ENCODE measurements at places on chromosomes 5 and 9. TPM values are rescaled to one million over a fixed set of nuclear protein-coding genes. Genes with fewer than 3 reads are reported as not detected.

- no peaks in the 10 kb centered on the region for H3K4me1 ChIP-seq
- H3K27ac ChIP-seq, result no peak overlapping the region
- H3K27me3 ChIP-seq, result peaks cover 21% of the 10 kb centered on the region
- no peak overlapping the region for H3K4me3 ChIP-seq
- H3K36me3 ChIP-seq, result no peaks in the 10 kb centered on the region
Observed at GRCh38 chr9:89640361-89640760, 35.5 kb downstream of the GADD45G start.

GRCh38 chr9:16992138-16992537, 121.7 kb upstream of the BNC2 start:
- no peaks in the 10 kb centered on the region for H3K4me1 ChIP-seq
- H3K4me3 ChIP-seq, result no peak overlapping the region
- no peak for DNase-seq
- no peaks in the 10 kb centered on the region for H3K36me3 ChIP-seq

DNA sequence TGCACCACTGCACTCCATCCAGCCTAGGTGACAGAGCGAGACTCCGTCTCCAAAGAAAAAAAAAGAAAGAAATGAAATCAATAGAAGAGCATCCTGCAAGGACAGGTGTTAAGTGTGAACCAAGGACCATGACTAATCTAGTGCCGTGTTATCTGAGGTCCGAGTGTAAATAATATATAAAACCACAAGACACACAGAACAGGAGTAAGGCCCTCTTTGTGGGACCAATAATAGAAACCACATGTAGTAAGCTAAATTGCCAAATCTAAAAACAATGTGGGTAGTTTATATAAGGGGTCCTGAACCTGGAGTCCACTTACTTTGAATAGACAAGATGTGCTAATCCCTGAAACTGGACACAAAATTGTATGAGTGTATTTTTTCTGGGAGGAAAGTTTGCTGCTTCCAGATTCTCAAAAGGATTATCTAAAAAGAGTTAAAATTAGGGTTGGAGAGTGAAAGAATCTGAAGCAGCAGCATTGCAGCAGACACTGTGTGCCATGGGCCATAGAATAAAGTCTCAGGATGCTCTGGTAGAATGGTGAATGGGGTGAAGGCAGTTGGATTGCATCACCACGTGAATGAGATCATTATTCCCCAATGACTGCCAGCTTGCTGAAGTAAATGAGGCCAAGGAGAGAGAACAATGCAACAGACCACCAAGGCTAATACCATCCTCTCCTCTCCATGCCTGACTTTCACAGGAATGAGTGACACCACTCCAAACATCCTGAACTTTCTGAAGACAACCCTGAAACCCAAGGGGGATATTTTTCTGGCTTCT, 222.7 kb downstream of the DCP2 start:
- H3K4me3 ChIP-seq, result no peak overlapping the region
- H3K27ac ChIP-seq, result no peak overlapping the region
- H3K27me3 ChIP-seq, result peaks cover 8% of the 10 kb centered on the region

UTP15 gene
- total RNA-seq, result 45.2 TPM

DNA sequence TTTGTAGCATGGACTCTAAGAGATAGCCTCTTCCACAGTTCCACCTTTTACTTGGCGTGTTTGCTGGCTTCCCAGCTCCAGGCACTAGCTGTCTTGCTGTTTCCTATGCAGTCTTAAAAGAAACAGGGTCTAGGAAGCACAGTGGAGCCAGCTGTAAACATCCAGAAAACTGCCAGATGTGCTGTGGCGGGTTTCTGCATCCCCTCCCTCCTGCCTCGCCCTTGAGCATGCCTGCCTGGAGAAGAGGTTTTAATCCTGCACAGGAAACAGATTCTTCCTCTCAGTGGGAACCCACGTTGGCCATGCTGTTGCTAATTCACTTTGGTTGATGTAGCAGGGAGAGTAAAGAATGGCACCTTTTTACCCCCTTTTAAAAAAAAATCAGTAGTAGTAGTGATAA, 121.3 kb downstream of the RPS23 start:
- DNase-seq, result no peak
- H3K4me3 ChIP-seq, result no peak overlapping the region
- no peaks in the 10 kb centered on the region for H3K27me3 ChIP-seq
- no peak overlapping the region for H3K27ac ChIP-seq
- no peaks in the 10 kb centered on the region for H3K36me3 ChIP-seq
- no peaks in the 10 kb centered on the region for H3K4me1 ChIP-seq

GRCh38 chr5:82422751-82423181, 144.6 kb upstream of the RPS23 start:
- peaks cover 12% of the 10 kb centered on the region for H3K4me1 ChIP-seq
- H3K27ac ChIP-seq, result no peak overlapping the region
- H3K36me3 ChIP-seq, result no peaks in the 10 kb centered on the region
- no peak overlapping the region for H3K4me3 ChIP-seq

- no peaks in the 10 kb centered on the region for H3K4me1 ChIP-seq
- no peak overlapping the region for H3K27ac ChIP-seq
- no peaks in the 10 kb centered on the region for H3K27me3 ChIP-seq
- H3K36me3 ChIP-seq, result no peaks in the 10 kb centered on the region
- no peak for DNase-seq
Observed at GRCh38 chr5:128243958-128244582, 160.5 kb downstream of the SLC12A2 start.

DNA sequence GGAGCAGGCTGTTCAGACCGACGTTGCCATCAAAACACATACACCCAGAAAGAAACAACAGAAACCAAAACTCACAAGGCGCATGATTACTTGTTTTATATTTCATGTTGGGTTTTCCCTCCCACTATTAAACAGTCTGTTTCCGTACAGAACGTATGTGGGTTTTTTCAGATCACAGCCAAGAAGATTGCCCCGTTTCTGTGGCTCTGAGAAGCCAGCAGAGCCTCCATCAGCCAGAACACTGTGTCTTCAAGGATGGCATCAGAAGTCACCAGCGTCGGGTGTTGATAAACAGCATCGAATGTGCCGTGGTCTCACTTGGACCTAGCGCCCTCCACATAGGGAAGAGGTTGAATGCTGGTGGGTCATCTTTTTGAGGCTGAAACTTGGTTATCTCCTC, 42.8 kb downstream of the FAM78A start:
- H3K27ac ChIP-seq, result no peak overlapping the region
- H3K27me3 ChIP-seq, result no peaks in the 10 kb centered on the region
- no peak overlapping the region for H3K4me3 ChIP-seq
- peaks cover 17% of the 10 kb centered on the region for H3K36me3 ChIP-seq

DNA sequence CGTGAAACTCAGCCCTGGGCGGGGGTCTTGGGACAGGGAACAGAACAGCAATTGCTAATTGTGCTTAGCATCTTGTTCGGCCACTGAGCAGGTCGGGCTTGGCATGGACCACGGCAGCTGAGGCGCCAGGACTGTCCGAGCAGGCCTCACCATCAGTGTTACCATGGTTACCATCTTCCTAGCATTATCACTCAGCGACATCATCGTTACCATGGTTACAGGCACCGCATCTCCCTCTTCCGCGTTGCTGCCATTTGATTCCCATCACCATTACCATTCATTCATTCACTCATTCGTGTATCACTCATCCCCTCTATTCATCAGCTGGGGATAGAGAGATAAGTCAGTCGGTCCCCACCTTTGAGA, 81.0 kb upstream of the ZBTB43 start:
- H3K4me1 ChIP-seq, result no peaks in the 10 kb centered on the region
- H3K27ac ChIP-seq, result no peak overlapping the region
- H3K27me3 ChIP-seq, result peaks cover 44% of the 10 kb centered on the region

DNA sequence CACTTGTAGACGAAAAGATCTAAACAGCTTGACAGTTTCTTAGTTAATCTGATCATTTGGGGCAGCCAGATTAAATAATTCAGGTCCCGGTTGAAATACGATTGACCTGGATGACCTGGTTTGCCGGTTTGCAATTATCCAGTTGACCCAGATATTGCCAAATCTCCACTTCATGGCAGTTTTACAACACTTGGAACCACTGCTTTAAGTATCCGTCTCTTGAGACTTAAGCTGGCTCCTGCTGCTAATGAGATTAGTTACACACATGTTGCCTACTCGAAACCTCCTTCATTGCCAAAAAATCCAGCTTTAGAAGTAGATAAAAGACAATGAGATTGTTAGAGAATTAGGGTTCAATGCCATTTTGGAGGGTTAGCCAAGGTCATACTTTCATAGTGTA, 136.2 kb upstream of the HAPLN1 start:
- H3K27me3 ChIP-seq, result no peaks in the 10 kb centered on the region
- H3K4me1 ChIP-seq, result no peaks in the 10 kb centered on the region
- H3K27ac ChIP-seq, result no peak overlapping the region

DNA sequence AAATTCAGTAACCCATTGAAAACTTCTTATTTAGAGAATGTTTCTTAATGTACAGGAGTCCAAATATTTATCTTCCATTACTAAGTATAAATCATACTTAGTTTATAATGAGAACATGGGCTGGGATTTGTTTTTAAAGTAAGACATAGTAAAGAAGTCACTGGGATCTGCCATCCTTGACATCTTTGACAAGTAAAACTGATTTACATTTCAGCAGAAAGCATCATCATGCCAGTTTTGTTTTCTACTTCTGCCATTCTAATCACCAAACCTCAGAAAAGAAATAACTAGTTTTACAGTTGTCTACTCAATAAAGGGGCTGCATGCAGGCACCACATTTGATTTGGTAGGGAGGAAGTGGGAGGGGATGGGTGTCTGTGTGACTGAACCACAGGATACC, 221.7 kb upstream of the PPP1R2B start:
- no peak overlapping the region for H3K27ac ChIP-seq
- H3K36me3 ChIP-seq, result no peaks in the 10 kb centered on the region
- no peaks in the 10 kb centered on the region for H3K27me3 ChIP-seq
- no peak overlapping the region for H3K4me3 ChIP-seq

- no peak overlapping the region for H3K4me3 ChIP-seq
- H3K4me1 ChIP-seq, result peaks cover 16% of the 10 kb centered on the region
- H3K27me3 ChIP-seq, result no peaks in the 10 kb centered on the region
- DNase-seq, result no peak
Observed at GRCh38 chr9:91134608-91135007, 227.1 kb downstream of the AUH start.

DNA sequence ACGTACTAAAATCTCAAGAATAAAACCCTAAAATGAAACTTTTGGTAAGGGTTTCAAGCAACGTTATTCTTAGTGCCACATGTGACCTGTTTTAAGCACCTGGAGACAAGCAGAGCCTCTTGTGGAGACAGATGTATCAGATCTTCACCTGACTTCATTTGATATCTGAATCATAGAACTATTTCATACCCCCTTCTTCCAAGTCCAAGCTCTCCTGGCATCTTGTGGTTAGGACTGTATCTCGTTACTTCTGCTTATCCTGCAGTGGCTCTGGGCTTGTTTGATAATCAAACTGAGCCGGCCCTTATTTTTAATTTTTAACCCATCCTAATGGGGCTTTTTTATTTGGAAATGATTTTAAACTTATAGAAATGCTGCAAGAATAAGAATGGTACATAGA, 11.1 kb upstream of the FSD1L start:
- no peak overlapping the region for H3K4me3 ChIP-seq
- H3K27ac ChIP-seq, result no peak overlapping the region
- H3K36me3 ChIP-seq, result no peaks in the 10 kb centered on the region
- no peak for DNase-seq

NOL8 gene
- 36.3 TPM for total RNA-seq

DNA sequence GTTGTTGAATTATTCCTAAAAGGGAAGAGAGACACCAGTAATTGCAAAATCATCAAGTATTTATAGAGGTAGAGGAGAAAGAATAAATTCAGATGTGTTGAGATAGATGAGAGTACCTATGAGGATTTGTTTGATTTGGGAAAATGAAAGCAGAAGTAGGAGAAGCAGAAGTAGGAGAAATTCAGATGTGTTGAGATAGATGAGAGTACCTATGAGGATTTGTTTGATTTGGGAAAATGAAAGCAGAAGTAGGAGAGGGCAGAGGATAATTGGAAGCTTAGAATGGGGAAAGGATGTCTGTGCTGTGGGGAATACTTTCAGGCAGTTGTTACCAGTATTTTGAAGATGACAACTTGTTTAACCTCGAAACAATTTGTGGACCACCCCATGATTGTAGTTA, 35.1 kb upstream of the ZCCHC7 start:
- no peak overlapping the region for H3K27ac ChIP-seq
- peaks cover 35% of the 10 kb centered on the region for H3K4me1 ChIP-seq
- no peak overlapping the region for H3K4me3 ChIP-seq
- H3K27me3 ChIP-seq, result no peaks in the 10 kb centered on the region
- peaks cover 15% of the 10 kb centered on the region for H3K36me3 ChIP-seq

DNA sequence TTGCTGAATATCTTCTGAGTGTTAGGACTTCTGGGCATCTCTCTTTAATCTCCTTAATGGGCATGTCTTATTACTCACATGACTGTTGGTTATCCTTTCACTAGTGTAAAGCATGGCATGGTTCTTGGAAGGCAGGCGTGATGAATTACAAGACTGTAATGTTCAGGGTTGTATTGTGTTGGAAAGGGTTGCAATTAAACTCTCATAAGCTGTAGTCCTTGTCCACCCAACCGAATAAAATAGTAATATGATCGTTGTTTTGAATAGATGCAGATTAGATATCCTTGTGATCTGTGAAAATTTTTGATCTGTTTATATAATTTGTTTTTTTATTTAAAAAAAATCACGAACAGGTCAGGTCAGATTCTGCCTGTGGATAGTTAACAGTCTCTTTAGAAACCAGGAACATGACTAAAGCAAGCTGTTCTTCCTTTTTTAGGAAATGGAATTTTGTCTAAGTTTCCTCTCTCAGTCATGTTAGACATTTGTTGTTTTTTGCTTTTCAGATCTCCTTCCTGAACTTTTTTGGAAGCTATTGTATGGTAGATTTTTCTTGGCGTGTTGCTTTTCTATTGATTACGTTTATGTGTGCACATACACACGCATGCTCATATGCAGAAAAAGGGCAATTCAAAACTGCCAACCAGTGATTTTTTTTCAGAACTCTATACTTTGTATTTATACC, 121.8 kb downstream of the ARHGEF28 start:
- H3K27ac ChIP-seq, result no peak overlapping the region
- DNase-seq, result no peak
- no peaks in the 10 kb centered on the region for H3K27me3 ChIP-seq
- H3K4me1 ChIP-seq, result peaks cover 35% of the 10 kb centered on the region
- no peak overlapping the region for H3K4me3 ChIP-seq

SMIM32 gene
- 0.20 TPM for total RNA-seq

- no peak overlapping the region for H3K4me3 ChIP-seq
- no peak overlapping the region for H3K27ac ChIP-seq
- no peaks in the 10 kb centered on the region for H3K4me1 ChIP-seq
- no peak for DNase-seq
Observed at GRCh38 chr5:39543335-39543734, 118.6 kb upstream of the DAB2 start.

GRCh38 chr5:143314099-143314498, 89.4 kb downstream of the NR3C1 start:
- no peak overlapping the region for H3K27ac ChIP-seq
- H3K27me3 ChIP-seq, result no peaks in the 10 kb centered on the region
- no peak for DNase-seq
- peaks cover 4% of the 10 kb centered on the region for H3K36me3 ChIP-seq
- H3K4me1 ChIP-seq, result no peaks in the 10 kb centered on the region
- H3K4me3 ChIP-seq, result no peak overlapping the region

SPATA31C1 gene
- not detected for total RNA-seq
